Activated T-cell treated with anti-CD3 and anti-CD28 coated beads, Interleukin-2, amount 50 U/mL, for 24 hours (primary cell): ENCODE measurements at places on chromosomes 4 and X.

DNA sequence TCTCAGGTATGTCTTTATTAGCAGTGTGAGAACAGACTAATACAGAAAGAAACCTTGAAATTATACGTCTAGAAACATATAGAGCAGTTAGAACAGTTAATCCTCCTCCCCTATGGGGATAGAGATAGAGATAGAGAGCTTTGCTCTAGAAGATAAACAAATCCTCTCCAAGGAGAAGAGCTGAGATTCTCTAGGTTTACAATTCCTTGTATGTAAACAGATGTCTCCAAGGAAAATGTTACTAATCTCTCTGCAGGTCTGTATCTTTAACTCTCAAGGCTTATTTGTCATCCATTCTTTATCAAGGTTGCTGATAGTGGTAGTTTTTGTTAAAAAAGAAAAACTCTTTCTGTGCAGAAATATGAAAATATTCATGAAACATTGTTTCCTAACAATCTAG is 282.1 kb upstream of the GIMD1 start:
- DNase-seq: no peak

- DNase-seq: no peak
These were observed 22.7 kb upstream of the LEF1 start for GRCh38 chr4:108191269-108191914.

- DNase-seq: no peak
These were observed 558.3 kb upstream of the GRIA3 start for GRCh38 chrX:122625821-122626220.

DNA sequence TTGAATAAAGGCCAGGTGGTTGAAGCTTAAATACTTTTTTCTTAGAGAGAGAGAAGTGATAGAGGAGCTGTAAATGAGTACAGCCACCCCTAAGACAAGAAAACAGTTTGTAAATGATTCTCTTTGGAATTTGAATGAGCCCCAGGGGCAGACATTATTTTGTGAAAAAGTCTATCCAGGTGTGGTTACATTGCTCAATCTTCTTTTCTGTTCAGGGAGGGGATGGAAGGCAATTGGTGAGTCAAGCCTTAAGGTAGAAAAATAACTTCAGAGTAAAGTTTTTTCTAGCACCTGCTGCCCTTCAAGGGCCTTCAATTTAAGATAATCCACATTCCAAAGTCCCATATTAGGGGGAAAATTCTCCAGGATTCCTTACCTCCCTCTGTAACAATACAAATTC is 646.7 kb downstream of the PDHA2 start:
- DNase-seq: no peak

- DNase-seq: no peak
These were observed 3.2 kb upstream of the CCKAR start for GRCh38 chr4:26493461-26493860.

- no peak for DNase-seq
These were observed 6.7 kb downstream of the STATH start for GRCh38 chr4:70002507-70002906.

GRCh38 chr4:142427456-142427855 is 418.6 kb downstream of the INPP4B start:
- DNase-seq: no peak

GRCh38 chr4:87567191-87567590 is 38.0 kb upstream of the SPARCL1 start:
- no peak for DNase-seq

- peak; percentile 51 for DNase-seq
These were observed 5.7 kb downstream of the IL2 start for GRCh38 chr4:122450847-122451246.

- no peak for DNase-seq
These were observed 254.4 kb upstream of the PGRMC2 start for GRCh38 chr4:128542047-128542446.

DNA sequence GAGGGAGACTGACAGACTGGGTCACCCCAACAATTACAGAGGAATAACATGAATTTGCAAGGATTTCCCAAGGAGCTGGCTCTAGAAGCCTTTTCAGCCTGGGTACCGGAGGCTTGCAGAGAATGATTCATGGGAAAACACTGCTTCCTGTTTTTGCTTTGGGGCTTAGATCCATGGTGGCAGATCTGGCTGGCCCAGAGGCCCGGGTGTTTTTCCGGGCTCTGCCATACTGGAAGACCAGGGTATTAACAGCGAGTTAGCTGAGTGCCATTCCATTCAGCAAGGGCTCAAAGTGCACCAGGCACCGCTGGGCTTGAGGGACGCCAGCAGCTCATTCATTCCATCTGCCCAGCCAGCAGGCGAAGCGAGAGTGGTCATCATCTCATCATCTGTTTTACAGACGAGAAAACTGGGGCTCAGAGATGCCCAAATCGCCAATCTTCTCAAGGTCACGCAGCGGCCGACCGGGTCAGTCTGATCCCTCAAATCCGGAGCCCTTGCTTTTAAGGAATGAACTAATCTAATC is 1.3 kb downstream of the WDR1 start:
- no peak for DNase-seq

- DNase-seq: no peak
These were observed 284.9 kb downstream of the ADGRL3 start for GRCh38 chr4:61485056-61485455.

- no peak for DNase-seq
These were observed 25.8 kb downstream of the ZNF630 start for GRCh38 chrX:48045410-48046311.

GRCh38 chr4:121370729-121371325 is 10.0 kb downstream of the QRFPR start:
- peak; percentile 36 for DNase-seq

GRCh38 chrX:7110821-7111276 is 36.7 kb upstream of the STS start:
- DNase-seq: no peak

GRCh38 chr4:172802032-172802431 is 366.6 kb upstream of the GALNT7 start:
- no peak for DNase-seq

GRCh38 chrX:66408507-66408906 is 230.4 kb downstream of the EDA2R start:
- DNase-seq: no peak

- no peak for DNase-seq
These were observed 635.0 kb upstream of the TENM3 start for GRCh38 chr4:181608181-181608580.

DNA sequence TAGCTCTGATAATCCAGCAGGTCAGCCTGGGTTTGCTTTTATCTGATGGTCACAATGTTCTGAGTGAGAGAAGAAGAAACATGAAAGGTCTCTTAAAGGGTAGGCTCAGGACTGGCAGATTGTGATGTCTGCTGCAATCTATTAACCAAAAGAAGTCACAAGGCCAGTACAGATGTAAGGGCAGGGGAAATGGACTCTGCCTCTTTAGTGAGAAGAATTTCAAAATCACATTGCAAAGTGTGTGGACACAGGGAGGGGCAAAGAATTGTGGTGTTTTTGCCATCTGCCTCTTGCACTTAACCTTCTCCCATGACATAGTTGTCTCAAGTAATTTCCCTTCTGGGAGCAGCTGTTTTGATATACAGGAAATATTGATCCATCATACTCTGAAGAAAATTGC is 40.9 kb downstream of the IL1RAPL1 start:
- no peak for DNase-seq

- DNase-seq: no peak
These were observed 122.6 kb upstream of the VCX3B start for GRCh38 chrX:8341814-8342590.

DNA sequence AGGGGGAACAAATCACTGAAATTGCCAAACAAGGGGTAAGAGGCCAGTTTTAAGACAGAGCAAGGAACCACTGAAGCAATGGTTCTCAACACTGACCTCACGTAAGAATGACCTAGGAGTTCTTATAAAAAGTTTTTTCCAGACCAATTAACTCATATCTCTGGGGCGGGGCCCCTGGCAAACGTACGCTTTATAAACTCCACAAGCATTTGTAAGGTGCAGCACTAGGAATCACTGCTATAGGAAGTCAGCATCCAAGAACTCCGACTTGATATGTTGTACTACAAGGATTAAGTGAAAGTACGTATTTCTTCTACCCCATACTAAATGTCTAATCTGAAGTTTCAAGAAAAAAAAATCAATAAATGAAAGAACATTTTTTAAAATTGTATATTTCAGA is 269.9 kb downstream of the RCHY1 start:
- no peak for DNase-seq

- DNase-seq: no peak
These were observed 6.7 kb upstream of the FAM200B start for GRCh38 chr4:15674926-15675325.

DNA sequence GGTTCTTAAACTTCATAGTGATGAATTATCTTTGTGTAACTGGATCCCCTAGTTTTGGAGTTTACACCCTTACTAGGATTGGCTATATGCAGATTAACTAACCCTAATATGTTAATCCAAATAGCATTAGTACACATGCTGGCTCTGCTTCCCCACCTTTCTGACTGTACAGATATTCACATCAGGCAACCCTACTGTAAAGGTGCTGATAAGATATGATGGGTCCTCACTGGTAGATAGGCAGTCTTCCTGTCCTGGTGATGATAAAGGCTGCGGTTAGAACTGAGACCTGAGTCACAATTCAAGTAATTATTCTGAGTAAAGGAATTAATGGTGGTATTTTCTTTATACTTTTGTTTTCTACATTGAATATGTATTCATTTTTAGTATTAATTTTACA is 118.6 kb downstream of the COL4A5 start:
- DNase-seq: no peak

- no peak for DNase-seq
These were observed 367.6 kb upstream of the AGA start for GRCh38 chr4:177809791-177810190.

- DNase-seq: no peak
These were observed 134.2 kb downstream of the TSPAN5 start for GRCh38 chr4:98524230-98524629.

GRCh38 chr4:159432436-159432835 is 329.6 kb downstream of the RAPGEF2 start:
- no peak for DNase-seq

GRCh38 chrX:15204130-15204751 is 65.6 kb downstream of the ASB9 start:
- DNase-seq: no peak

- no peak for DNase-seq
These were observed 111.0 kb downstream of the MID1 start for GRCh38 chrX:10509397-10509796.

GRCh38 chr4:32689518-32689917 is 1969.3 kb downstream of the PCDH7 start:
- DNase-seq: no peak

DNA sequence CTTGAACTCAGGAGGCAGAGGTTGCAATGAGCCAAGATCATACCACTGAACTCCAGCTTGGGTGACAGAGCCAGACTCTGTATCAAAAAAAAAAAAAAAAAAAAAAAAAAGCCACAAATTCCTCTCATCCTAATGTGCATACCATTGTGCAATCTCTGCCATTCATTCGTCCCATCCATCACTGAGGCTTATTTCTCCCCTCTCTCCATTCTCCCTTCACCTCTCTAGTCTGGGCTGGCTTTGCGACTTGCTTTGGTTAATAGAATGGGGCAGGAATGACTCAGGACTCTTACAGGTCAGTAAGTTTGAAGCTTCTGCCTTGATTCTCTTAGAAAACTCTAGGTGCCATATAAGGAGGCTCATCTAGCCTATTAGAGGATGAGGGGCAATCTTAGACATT is 60.3 kb upstream of the DDX3X start:
- no peak for DNase-seq

DNA sequence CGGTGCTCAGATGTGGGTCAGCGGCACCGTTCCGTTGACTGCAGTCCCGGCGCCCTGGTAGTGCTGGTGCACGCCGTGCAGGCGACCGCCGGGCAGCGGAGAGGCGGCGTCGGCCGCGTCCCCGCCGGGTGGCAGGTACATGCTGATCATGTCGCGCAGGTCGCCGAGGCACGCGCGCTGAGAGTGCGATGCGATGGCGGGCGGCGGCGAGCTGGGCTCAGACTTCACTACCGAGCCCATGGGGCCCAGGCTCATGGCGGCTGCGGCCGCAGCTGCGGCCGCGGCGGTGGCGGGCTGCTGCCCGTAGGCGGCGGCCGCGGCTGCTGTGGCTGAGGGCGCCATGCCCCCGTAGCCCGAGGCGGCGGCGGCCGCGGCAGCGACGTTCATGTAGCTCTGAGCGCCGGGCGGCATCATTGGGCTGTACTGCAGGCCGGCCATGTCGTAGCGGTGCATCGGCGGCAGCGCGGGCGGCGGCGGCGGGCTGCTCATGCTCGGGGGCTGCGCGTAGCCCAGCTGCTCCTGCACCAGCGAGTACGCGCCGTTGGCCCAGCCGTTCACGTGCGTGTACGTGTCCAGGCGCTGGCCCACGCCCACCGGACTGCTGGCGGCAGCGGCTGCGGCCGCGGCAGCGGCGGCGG is 1.0 kb downstream of the SOX3 start:
- no peak for DNase-seq

DNA sequence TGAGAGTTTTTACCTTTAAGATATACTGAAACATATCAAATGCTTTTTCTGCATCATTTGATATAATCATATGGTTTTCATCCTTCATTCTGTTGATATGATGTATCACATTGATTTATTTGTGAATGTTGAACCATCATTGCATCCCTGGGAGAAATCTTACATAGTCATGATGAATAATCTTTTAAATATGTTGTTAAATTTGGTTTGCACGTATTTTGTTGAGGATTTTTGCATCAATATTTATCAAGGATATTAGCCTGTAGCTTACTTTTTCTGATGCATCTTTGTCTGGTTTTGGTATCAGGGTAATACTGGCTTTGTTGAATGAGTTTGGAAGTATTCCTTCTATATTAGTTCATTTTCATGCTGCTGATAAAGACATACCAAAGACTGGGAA is 541.4 kb downstream of the TLL1 start:
- DNase-seq: no peak
